HS-27A (cell line): ENCODE measurements at places on chromosomes 5 and 9.

GRCh38 chr5:37918424-37918823 is 78.6 kb upstream of the GDNF start:
- no peak for DNase-seq

- DNase-seq, result no peak
Observed at GRCh38 chr9:134360897-134361296, 34.6 kb downstream of the RXRA start.

GRCh38 chr5:37658440-37658839 is 181.4 kb downstream of the GDNF start:
- DNase-seq, result no peak

GRCh38 chr9:130895481-130896232 is 955 bp downstream of the QRFP start:
- no peak for DNase-seq

- DNase-seq, result no peak
Observed at GRCh38 chr9:86836797-86837196, 110.5 kb downstream of the GAS1 start.

DNA sequence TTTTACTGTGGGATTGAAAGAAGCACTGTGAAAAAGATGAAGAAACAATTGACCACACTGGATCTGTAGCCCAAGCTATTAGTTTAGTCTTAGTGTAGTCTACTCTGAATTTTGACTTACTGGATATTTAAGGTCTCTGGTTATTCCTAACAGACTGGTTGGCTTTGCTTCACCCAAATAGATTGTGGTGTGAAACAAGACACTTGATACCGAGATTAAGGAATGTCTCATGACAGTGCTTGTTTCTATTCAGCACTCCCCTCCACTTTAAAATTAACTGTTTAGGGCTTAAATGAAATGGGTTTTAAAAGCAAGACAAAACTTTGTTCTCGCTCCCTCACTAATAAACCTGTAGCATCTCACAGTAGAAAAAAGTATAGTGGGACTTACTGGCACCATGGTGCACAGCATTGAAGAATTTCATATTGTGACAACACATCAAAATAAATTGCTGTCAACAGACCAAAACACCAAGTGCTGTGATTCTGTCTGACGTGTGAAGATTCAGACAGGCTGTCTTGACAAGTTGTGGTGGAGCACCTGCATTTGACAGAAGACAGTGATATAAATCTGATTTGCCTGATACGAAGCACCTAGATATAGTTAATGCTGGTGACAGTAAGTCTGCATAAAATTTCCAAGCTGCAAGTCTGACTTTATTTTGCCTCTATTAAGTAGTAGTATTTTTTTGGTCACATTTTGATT is 73.1 kb downstream of the PBX3 start:
- DNase-seq, result no peak

DNA sequence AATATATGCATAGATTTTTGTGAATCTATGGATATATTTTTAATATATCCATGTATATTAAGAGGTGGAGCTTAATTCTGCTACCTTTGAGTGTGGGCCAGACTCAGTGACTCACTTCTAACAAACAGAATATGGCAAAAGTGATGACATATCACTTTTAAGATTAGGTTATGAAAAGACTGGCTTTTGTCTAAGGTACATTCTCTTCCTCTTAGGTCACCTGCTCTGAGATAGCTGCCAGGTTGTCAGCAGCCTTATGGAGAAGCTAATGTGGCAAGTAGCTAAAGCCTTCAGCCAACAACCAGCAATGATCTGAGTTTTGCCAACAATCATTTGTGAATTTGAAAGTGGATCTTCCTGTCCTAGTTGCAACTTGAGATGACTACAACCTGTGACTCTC is 83.8 kb downstream of the ANKRD31 start:
- no peak for DNase-seq

GRCh38 chr5:139611703-139612584 is 36.2 kb upstream of the CXXC5 start:
- no peak for DNase-seq

- DNase-seq, result no peak
Observed at GRCh38 chr5:40717281-40717680, 37.6 kb downstream of the PTGER4 start.

- no peak for DNase-seq
Observed at GRCh38 chr9:68851657-68852056, 146.6 kb downstream of the PIP5K1B start.

GRCh38 chr5:173638126-173639040 is 21.9 kb upstream of the BOD1 start:
- no peak for DNase-seq

GRCh38 chr9:130186839-130187522 is 14.8 kb downstream of the NCS1 start:
- DNase-seq, result peak; percentile 20
